ENCODE measurements at places on chromosomes 6 and 20.

- no peaks in the 10 kb centered on the region for H3K27me3 ChIP-seq
- H3K4me1 ChIP-seq, result no peaks in the 10 kb centered on the region
- no peak overlapping the region for H3K27ac ChIP-seq
- no peak for DNase-seq
- H3K4me3 ChIP-seq, result no peak overlapping the region
Observed at GRCh38 chr6:13371421-13372072, 43.2 kb upstream of the TBC1D7 start.

DNA sequence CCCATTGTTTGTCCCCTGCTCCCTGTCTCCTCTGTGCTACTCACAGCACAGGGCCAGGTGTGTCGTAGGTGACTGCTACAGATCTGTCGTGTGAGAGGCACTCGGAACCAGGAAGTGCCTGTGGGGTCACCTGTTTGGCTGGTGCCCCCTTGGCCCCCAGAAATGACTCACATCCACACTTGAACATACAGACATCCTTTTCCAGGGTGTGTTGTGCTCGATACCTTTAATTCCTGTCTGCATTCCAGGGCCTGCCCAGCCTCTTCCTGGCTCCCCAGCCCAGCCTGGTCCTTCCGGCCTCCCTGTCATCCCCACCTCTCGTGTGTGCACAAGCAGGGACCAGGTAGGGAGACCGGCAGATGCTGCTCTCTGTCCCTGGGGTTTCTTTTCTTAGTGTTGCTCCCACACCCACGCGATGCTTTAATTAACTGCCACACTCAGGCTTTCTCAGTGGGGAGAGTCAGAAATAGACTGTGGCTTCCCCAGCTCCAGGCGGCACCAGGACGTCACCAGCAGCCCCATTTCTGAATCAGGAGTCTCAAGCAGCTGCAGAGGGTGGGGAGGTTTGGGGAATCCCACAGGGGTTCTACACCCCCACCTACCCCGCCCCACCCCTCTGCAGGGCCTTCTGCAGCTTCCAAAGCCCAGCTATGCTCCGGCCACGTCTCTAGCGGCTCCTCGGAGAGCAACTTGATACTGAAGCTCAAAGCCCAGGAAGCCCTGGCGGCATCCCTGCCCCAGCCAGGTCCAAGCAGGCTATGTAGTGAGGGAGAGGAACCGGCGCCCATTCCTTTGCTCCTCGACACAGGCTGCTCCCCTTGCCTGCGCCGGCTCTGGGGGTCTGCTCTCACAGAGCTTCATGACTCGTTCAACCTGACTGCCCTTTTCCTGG lies 102.2 kb downstream of the SYCP2 start:
- no peaks in the 10 kb centered on the region for H3K27me3 ChIP-seq
- no peak overlapping the region for H3K27ac ChIP-seq
- H3K36me3 ChIP-seq, result no peaks in the 10 kb centered on the region
- H3K4me3 ChIP-seq, result no peak overlapping the region
- no peaks in the 10 kb centered on the region for H3K4me1 ChIP-seq
- DNase-seq, result peak; percentile 17

- no peak overlapping the region for H3K27ac ChIP-seq
- H3K27me3 ChIP-seq, result no peaks in the 10 kb centered on the region
- no peak for DNase-seq
- H3K4me1 ChIP-seq, result no peaks in the 10 kb centered on the region
- H3K4me3 ChIP-seq, result no peak overlapping the region
Observed at GRCh38 chr6:56096946-56097621, 150.3 kb downstream of the COL21A1 start.

GRCh38 chr6:28373925-28374324 lies 24.2 kb downstream of the ZKSCAN3 start:
- H3K27ac ChIP-seq, result no peak overlapping the region
- no peak overlapping the region for H3K4me3 ChIP-seq
- DNase-seq, result no peak
- H3K36me3 ChIP-seq, result peaks cover under 1% of the 10 kb centered on the region
- no peaks in the 10 kb centered on the region for H3K27me3 ChIP-seq

- H3K4me3 ChIP-seq, result no peak overlapping the region
- H3K4me1 ChIP-seq, result peaks cover 55% of the 10 kb centered on the region
- no peaks in the 10 kb centered on the region for H3K36me3 ChIP-seq
- no peaks in the 10 kb centered on the region for H3K27me3 ChIP-seq
Observed at GRCh38 chr20:13245250-13245723, 24.2 kb downstream of the ISM1 start.

- no peak overlapping the region for H3K27ac ChIP-seq
- no peaks in the 10 kb centered on the region for H3K4me1 ChIP-seq
- H3K4me3 ChIP-seq, result no peak overlapping the region
- no peak for DNase-seq
- no peaks in the 10 kb centered on the region for H3K27me3 ChIP-seq
- H3K36me3 ChIP-seq, result peaks cover 42% of the 10 kb centered on the region
Observed at GRCh38 chr6:119196715-119197114, 118.3 kb upstream of the FAM184A start.

DNA sequence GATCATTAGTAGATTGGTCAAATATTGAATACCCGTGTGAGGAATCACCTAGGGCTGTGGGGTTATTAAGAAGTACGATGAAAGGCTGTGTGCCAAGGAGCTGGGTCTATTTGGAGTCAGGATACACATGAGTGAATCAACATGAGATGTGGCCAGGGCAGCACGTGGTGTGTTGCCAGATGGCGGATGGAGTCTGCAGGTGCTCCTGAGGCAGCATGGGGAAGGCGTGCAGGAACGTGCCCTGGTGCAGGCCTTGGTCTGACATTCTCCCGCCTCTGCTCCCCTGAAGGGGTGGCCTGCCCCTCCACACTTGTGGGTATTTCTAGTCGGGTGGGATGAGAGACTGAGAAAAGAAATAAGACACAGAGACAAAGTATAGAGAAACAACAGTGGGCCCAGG lies 39.0 kb upstream of the SLC22A1 start:
- H3K36me3 ChIP-seq, result peaks cover 2% of the 10 kb centered on the region
- no peak overlapping the region for H3K4me3 ChIP-seq
- no peaks in the 10 kb centered on the region for H3K27me3 ChIP-seq
- H3K27ac ChIP-seq, result no peak overlapping the region
- H3K4me1 ChIP-seq, result peaks cover 33% of the 10 kb centered on the region

GRCh38 chr6:68013780-68014515 lies 621.1 kb upstream of the ADGRB3 start:
- no peaks in the 10 kb centered on the region for H3K36me3 ChIP-seq
- H3K4me3 ChIP-seq, result no peak overlapping the region
- no peak for DNase-seq
- no peaks in the 10 kb centered on the region for H3K4me1 ChIP-seq

GRCh38 chr20:50477239-50477872 lies 32.8 kb upstream of the PTPN1 start:
- H3K36me3 ChIP-seq, result no peaks in the 10 kb centered on the region
- no peaks in the 10 kb centered on the region for H3K27me3 ChIP-seq
- peaks cover 11% of the 10 kb centered on the region for H3K4me1 ChIP-seq
- no peak overlapping the region for H3K4me3 ChIP-seq

GRCh38 chr6:53944543-53944942 lies 149.7 kb downstream of the LRRC1 start:
- H3K4me1 ChIP-seq, result no peaks in the 10 kb centered on the region
- no peak overlapping the region for H3K27ac ChIP-seq
- DNase-seq, result no peak
- H3K27me3 ChIP-seq, result peaks cover 3% of the 10 kb centered on the region
- no peak overlapping the region for H3K4me3 ChIP-seq

GRCh38 chr6:39769012-39769411 lies 23.2 kb upstream of the DAAM2 start:
- no peaks in the 10 kb centered on the region for H3K36me3 ChIP-seq
- H3K27ac ChIP-seq, result no peak overlapping the region
- no peaks in the 10 kb centered on the region for H3K4me1 ChIP-seq
- no peak for DNase-seq

- H3K36me3 ChIP-seq, result no peaks in the 10 kb centered on the region
- no peaks in the 10 kb centered on the region for H3K27me3 ChIP-seq
- no peak overlapping the region for H3K27ac ChIP-seq
- no peak overlapping the region for H3K4me3 ChIP-seq
- H3K4me1 ChIP-seq, result no peaks in the 10 kb centered on the region
Observed at GRCh38 chr6:129104560-129104959, 221.6 kb downstream of the LAMA2 start.

DNA sequence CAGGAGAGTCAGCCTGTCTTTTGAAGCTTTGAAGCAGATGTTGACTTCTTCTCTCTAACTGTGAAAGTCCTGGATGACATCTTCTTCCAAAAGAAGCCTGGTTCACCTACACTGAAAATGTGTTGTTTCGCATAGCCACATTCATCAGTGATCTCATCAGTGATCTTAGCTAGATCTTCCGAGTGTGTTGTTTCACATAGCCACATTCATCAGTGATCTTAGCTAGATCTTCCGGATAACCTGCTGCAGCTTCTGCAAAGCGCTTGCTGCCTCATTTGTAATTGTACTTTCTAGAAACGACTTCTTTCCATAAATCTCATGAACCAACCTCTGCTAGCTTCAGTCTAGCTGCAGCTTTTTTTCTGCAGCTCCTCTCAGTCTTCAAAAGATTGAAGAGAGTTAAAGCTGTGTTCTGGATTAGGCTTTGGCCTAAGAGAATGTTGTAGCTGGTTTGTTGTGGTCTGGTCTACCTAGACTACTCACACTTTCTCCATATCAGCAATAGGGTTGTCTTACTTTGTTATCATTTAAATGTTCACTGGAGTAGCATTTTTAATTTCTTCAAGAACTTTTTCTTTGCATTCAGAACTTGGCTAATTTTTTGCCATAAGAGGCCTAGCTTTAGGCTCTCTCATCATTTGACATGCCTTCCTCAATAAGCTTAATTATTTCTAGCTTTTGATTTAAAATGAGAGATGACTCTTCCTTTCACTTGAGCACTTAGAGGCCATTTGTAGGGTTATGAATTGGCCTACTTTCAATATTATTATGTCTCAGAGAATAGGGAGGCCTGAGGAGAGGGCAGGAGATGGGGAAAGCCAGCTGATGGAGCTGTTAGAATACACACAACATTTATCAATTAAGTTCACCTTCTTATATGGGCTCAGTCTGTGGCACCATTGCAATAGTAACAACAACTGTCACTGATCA lies 48.7 kb upstream of the EXOC2 start:
- no peak for DNase-seq
- H3K4me1 ChIP-seq, result peaks cover 16% of the 10 kb centered on the region
- H3K36me3 ChIP-seq, result no peaks in the 10 kb centered on the region
- no peak overlapping the region for H3K4me3 ChIP-seq
- H3K27me3 ChIP-seq, result no peaks in the 10 kb centered on the region
- H3K27ac ChIP-seq, result no peak overlapping the region

DNA sequence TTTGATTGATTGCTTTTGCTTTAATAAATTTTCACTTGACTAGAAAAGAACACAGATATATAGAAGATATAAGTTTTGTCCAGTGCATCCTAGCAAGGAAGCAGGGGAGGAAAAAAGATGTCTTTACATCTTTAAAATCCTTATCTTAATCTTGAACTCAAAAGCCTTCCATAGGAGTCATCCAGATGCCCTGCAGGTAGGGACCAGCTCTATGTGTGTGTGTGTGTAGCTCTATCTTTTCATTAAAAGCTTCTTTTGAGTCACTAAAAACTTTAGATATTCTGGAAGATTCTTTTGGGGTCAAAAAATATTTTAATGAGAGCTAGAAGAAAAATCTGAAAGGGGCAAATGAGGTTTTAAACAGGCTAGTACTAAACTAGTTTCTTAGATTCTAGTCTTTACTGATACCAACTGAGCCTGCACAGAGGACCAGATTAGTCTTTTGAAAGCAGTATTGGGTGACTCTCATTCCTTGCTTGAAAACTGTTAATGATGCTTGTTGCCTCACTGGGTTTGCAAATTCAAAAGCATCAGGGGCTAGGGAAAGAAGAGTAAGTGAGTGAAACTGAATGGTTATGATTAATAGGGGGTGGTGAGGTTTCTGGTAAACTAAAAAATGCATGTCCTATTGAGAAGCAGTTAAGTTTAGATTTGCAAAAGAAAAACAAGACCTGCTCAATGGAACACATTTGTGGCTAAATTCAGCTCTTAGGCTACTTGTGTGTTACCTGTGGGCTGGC lies 40.6 kb upstream of the JAG1 start:
- H3K4me3 ChIP-seq, result no peak overlapping the region
- H3K36me3 ChIP-seq, result no peaks in the 10 kb centered on the region
- H3K4me1 ChIP-seq, result peaks cover 21% of the 10 kb centered on the region
- DNase-seq, result no peak
- H3K27ac ChIP-seq, result no peak overlapping the region

DNA sequence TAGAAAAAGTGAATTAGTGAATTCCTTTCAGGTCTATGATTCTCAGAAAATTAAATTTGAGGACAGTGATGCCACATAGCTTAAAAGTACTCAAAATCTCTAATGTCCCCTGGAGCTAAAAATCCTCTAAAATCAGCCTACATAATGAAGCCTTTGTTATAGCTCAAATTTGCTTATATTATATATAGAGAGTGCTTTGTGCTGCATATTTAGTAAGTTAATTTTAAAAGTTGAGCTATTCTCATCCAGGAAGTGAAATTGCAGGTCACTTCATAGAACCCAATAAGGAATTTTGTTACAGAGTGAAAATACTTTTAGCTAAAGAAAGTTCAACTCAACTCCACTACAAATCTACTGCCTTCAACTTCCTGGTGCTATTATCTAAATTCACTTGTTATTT lies 507.5 kb upstream of the MAP3K7 start:
- no peak overlapping the region for H3K27ac ChIP-seq
- no peak for DNase-seq
- no peaks in the 10 kb centered on the region for H3K4me1 ChIP-seq
- H3K36me3 ChIP-seq, result no peaks in the 10 kb centered on the region
- no peaks in the 10 kb centered on the region for H3K27me3 ChIP-seq

DNA sequence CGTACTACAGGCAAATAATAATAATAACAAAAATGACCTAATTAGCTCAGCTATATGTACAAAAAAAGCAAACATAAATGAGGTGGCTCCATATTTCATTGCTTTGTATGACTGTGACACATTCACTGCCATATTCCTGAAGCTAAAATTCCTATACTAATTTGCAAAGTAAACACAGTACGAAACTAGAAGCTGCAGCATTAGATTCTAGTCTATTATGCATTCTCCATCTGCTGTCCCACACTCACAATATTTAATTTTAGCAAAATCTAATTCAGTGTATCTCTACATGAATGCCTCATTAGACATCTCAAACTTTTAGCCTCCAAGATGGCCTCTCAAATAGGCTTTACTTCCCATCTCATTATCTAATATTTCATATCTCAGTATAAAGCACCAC lies 55.1 kb downstream of the ATG5 start:
- H3K27me3 ChIP-seq, result no peaks in the 10 kb centered on the region
- no peak overlapping the region for H3K27ac ChIP-seq
- H3K4me1 ChIP-seq, result no peaks in the 10 kb centered on the region
- no peak for DNase-seq
- no peaks in the 10 kb centered on the region for H3K36me3 ChIP-seq

- H3K27me3 ChIP-seq, result no peaks in the 10 kb centered on the region
- no peak overlapping the region for H3K4me3 ChIP-seq
- no peak for DNase-seq
- H3K36me3 ChIP-seq, result no peaks in the 10 kb centered on the region
Observed at GRCh38 chr6:147983581-147984366, 358.9 kb upstream of the SASH1 start.

DNA sequence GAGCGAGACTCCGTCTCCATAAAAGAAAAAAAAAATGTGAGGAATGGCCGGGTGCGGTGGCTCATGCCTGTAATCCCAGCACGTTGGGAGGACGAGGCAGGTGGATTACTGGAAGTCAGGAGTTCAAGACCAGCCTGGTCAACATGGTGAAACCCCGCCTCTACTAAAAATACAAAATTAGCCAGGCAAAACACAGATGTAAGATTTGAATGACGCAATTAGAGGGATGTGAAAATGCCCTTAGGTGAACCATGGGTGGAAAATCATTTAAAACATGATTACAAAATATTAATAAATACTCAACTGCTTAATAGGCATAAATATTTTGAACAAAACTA lies 20.9 kb downstream of the COL9A3 start:
- DNase-seq, result no peak
- H3K27ac ChIP-seq, result peak overlapping the region; percentile 74
- no peaks in the 10 kb centered on the region for H3K27me3 ChIP-seq
- H3K4me1 ChIP-seq, result peaks cover 18% of the 10 kb centered on the region
- no peaks in the 10 kb centered on the region for H3K36me3 ChIP-seq
- no peak overlapping the region for H3K4me3 ChIP-seq

Measured in liver (tissue), 10 donors.